ENCODE measurements at places on chromosomes 5 and 9.
A peak's percentile ranks its signal among the peaks of the same experiment; 100 is the strongest.

DNA sequence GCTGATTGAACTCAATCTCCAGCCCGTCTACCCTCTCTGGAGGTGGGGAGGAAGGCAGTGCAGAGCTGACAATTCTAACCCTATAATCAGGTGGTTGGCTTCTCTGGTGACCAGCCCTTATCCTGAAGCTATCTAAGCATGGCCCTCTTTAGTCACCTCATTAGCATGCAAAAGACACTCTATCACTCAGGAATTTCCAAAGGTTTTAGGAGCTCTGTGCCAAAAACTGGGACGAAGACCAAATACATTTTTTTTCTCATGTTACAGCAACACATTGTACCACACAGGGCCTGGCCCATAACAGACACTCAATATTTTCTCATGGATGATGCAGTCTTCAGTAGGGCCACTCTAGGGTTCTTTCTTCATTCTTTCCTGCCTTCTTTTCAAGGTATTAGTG is 118.8 kb upstream of the VLDLR start:
- no peak for DNase-seq

DNA sequence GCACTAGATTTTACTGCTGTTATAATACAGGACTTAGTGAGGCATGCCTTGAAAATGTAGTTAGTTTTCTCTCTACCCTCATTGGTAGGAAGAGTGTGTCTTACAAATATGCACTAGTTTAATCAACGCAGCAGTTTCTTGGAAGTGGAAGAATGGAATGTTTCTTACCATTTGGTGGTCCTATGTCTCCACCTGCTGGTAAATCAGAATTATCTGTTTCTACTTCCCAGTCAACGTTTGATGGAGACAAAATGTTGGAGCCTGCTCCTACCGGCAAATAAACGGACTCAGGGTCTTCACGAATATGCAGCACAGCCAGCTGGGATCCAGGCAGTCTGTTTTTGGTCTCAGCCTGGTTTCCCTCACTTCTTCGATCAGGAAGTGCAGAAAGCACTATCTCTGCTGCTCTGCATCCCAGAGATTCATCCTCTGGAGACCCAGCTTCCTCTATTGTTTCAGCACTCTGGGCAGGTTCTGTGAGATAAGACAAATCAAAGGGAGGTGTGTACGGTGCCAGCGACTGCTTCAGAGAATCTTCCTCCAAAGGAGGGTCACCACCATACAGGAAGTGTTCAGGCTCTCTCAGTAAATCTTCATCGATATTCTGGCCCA is 59.5 kb upstream of the PCA3 start:
- peak; percentile 48 for DNase-seq

DNA sequence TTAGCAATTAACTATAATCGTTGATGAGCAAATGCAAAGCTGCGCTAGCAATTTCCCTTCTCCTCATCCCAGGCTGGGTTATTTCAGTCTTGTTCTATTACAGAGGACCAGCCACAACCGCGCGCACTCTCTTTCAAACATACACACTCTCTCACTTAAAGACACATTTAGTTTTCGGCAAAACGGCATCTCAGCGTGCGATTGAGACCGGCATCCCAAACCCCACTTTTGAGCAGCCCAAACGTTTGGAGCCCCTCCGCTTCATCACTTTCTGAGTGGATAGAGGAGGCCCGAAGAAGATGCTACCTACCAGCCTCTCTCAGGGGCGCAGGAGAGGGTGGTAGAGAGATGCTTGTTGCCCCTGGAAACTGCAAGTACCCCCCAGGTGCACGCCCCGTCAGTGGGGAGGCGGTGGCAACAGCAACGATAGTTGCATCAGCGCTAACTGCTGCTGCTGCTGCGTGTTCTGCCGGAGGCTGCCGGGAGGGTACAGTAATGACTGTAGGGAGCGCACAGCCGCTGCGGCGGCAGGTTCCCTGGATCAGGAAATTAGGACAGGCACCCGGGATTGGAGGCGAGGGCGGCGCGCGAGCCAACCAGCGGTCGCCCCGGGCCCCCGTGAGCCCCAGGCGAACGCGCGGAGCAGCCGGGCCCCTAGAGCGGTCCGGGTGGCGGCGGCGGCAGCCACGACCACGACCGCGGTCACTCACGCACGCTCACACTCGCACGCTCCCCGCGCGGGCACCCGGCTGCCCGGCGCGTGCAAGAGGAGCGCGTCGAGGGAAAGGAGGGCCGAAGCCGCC is 467 bp upstream of the VLDLR start:
- DNase-seq = peak; percentile 86

DNA sequence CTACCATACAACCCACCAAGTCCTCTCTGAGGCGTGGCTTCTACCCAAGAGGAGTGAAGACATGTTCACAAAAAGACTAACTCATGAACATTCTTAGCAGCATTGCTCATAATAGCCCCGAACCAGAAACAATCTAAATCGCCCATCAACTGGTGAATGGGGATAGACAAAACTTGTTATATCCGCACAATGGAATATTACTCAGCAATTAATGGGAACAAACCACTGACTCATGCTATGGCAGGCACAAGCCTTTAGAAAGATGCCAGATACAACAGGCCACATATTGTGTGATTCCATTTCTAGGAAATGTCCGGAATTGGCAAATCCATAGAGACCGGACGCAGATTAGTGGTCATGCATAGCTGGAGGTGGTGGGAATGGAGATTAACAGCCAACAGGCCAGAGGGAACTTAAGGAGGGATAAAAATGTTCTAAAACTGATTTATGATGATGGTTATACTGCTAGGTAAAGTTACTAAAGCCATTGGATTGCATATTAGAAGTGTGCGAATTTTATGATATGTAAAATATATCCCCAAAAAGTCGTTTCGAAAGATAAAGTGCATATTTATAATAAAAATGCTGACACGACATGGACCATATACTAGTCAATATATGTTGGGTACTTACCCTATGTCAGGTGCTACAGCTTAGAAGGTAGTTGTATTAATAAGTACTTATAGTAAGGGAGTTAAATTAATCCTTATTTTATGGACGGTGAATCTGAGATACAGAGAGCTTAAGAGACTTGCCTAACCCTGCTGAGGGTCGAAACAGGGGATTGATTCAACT is 55.4 kb downstream of the LHX2 start:
- DNase-seq = no peak

DNA sequence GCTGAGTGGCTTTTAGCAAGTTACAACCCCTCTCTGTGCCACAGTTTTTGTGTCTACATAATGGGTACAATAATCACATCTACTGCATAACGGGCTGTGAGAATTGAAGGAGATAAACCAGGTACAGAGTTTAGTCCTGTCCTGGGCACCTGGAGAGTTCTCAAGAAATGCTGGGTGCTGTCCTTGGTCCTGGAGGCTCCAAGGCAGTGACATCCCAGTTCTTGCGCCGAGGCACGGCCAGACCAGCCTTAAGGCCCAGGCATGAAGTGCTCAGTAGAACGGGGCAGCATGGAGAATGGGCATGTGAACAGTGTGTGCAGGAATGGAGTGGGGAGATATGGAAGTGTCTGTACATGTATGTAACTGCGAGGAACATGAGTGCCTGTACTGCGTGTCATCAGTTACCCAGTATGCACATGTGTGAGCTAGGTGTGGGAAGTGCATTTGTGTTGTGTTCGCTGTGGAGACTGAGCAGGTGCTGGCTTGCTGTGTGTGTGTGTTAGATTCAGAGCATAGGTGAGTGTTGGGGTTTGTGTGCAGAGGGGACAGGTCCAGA is 6.3 kb upstream of the UNC5A start:
- peak; percentile 14 for DNase-seq

DNA sequence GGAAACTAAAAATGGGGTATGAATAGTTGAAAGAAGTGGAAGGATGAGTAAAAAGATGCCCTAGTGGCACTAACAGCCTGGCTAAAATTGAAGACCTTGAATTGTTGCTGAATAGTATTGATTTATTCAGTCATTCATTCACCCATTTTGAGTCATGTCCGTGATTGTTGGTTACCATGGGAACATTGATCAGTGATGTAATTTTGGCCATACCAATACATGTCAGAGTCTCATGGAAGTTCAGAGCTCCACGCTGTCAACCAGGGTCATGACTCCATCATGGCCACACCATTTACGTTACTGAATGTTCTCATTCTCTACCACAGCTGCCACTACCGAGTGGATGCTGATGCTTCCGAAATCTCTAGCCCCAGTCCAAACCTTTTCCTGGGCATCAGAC is 62.5 kb upstream of the FOXE1 start:
- DNase-seq = no peak

GRCh38 chr9:36928210-36928609 is 105.9 kb downstream of the PAX5 start:
- DNase-seq = no peak

GRCh38 chr5:15420201-15420600 is 79.8 kb upstream of the FBXL7 start:
- DNase-seq = no peak

DNA sequence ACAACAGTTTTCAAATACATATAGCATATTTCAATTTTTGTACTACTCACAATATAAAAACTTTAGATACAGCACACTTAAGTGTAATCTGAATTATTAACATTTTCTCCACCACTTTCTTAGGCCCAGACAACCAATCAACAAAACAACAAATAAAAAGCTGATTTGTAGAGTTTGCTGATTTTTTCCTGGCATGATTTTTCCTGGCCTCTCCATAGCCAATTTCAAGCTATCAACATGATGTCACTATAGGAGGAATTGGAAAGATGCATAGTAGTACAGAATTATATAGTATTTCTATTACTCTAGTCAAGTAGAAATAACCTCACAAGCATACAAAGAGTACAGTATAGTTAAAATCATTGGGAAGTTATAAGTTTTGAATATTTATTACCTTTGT is 35.1 kb upstream of the ADAMTS19 start:
- no peak for DNase-seq

- peak; percentile 92 for DNase-seq
These were observed 31.8 kb downstream of the SEC61B start for GRCh38 chr9:99253772-99254431.

DNA sequence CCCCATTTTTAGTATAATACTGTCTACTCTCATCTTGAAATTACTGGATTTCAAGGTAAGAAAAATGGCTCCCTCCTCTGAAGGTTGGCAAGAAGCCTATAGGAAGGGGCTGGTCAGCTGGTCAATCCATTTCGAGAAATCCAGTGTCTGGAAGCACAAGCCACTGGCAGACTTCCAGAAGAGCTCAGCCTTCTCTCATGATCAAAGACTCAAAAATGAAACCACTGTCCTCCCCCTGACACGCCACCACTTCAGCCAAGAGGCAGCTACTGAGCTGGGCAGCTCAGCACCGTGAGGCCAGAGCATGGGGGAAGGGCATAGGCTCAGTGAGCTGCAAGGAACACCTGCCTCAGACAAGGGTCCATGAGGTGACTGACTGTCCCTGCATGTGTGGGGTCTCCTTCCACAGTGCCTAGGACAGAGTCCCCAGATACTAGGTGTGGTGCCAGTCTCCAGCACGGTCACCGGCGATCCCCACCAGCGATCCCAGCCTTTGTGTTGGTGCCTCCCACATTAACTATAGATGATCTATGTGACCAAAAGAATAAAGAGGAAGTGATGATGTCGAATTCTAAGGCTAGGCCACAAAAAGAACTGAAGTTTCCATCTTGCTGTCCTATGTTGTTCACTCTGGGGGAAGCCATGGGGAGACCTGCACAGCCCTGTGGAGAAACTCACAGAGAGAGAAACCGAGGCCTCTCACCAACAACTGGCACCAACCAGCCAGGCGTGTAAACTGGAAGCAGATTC is 100.1 kb upstream of the LRRTM2 start:
- DNase-seq = no peak

DNA sequence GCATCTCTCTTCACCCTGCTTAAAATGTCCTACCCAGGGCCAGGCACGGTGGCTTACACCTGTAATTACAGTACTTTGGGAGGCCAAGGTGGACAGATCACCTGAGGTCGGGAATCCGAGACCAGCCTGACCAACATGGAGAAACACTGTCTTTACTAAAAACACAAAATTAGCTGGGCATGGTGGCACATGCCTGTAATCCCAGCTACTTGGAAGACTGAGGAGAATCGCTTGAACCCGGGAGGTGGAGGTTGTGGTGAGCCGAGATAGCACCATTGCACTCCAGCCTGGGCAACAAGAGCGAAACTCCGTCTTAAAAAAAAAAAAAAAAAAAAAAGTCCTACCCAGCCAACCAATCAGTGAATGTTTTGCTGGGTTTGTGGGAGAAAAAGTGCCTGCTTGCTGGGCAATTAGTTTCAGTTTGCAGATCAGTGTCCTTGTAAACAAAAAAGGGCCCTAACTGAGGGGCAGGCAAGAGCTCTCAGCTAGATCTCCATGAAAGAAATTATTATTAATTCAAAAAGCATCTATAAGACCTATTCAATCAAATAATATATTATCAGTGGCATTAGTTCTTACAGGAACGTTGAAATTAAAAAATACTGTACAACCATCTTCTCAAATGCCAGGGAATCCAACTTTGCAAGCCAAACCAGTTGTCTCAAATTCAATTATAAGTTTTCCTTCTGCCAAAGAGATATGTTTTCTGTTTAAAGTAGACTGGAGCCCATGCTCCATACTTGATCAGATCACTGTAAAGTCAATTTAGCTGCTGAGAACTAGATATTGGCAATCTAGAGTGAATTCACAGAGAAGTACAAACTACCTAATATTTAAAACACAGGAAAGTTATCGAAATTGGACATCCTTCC is 3.9 kb downstream of the MEGF9 start:
- peak; percentile 61 for DNase-seq

GRCh38 chr5:61019642-61020041 is 74.6 kb downstream of the NDUFAF2 start:
- DNase-seq = no peak

DNA sequence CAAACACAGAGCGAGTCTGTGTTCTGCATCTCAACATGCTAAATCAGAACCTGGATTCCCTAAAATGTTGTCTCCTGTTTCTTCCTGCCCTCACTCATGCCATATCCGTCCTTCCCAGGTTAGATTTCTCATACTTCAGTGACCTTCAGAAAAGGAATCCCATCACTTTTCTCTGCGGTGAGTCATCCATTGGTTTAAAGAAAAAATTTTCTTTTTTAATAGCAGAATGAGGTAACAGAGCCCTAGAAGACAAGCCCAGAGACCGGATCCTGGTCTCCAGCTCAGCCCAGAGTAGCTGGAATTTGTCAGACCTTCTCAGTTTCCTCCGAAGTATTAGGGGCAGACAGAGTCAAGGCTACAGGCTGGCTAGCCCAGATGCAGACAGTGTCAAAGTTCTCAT is 143.2 kb upstream of the DMRT1 start:
- DNase-seq = no peak

DNA sequence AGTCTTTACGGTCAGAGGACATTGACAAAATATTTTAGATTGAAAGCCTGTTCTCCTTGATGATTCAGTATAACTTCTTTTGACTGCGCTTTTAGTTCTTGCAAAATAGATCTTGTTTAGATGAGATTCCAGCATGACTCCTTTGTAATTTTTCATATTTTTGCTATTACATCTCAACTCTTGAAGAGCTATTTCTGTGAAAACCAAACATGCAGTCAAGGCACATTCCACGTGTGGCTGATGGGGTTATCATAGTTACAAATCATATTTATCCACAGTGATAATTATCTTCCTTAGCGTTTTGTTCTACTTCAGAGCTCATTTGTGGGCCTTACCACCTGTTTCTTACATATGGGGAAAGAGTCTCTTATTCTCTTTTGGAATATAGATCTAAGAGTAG is 238.8 kb upstream of the DMRT1 start:
- DNase-seq = no peak

GRCh38 chr5:142888469-142889085 is 118.4 kb downstream of the ARHGAP26 start:
- DNase-seq = peak; percentile 37

GRCh38 chr9:76162086-76162730 is 232.0 kb downstream of the RFK start:
- DNase-seq = no peak

- no peak for DNase-seq
These were observed 173.3 kb upstream of the RASA1 start for GRCh38 chr5:87094347-87094746.

- DNase-seq = no peak
These were observed 79.9 kb downstream of the RGS3 start for GRCh38 chr9:113543296-113543981.

Data from activated CD4-positive, alpha-beta T cell treated with anti-CD3 and anti-CD28 coated beads, Interleukin-2, Interleukin-6, amounts not matched to agents 100 ng/mL and 50 ng/mL, durations not matched to agents 16 hours and 8 hours (primary cell).